ENCODE measurements at places on chromosomes 7 and 10.

- DNase-seq = no peak
These were observed 131.7 kb downstream of the ZMYND11 start for GRCh38 chr10:266974-267425.

- DNase-seq = no peak
These were observed 100.4 kb upstream of the ACBD5 start for GRCh38 chr10:27341001-27341400.

GRCh38 chr7:18175801-18176450 lies 148.3 kb upstream of the PRPS1L1 start:
- DNase-seq = no peak

DNA sequence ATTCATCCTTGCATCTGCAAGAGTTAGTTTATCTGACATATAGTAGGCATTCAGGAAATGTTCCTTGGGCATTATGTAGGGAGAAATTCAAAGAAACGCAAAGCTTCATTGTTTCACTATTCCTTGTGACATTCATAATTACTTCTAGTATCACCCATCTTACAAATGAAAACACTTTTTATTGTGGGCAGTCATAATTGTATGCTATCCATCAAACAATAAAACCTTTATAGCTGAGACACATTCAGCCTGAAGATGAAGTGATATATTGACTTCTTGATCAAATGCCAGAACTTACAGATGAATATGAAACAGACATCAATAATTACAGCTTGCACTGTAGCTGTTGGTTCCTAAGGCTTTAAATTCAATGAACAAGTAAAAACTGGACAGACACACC lies 36.4 kb downstream of the FAM204A start:
- DNase-seq = no peak

GRCh38 chr10:26841733-26842317 lies 18.9 kb downstream of the ABI1 start:
- no peak for DNase-seq

Data from keratinocyte (primary cell).